ENCODE measurements at places on chromosomes 2 and 18.

GRCh38 chr18:31040686-31041270, 1.8 kb downstream of the DSC3 start:
- DNase-seq, result no peak

GRCh38 chr2:237715459-237715947, 83.1 kb upstream of the RBM44 start:
- no peak for DNase-seq

DNA sequence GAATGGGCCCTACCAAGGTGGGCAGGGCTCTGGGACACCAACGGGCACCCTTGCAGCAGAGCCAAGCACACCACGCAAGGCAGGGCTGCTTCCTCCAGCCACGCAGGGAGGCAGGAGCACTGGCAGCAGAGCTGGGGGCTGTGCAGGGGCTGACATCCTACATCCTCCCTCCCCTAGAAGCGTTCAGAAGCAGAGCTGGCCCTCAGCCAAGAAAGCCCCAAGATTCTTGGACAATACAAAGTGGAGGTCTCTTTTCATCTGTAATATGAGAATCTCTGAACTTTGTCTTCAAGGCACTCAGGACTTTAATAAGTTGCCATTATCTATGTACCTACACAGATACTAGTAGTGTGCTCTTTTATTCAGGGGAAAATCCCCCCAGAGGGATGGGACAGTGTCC, 128.1 kb upstream of the AGAP1 start:
- no peak for DNase-seq

- no peak for DNase-seq
Observed at GRCh38 chr2:154280543-154280942, 408.8 kb downstream of the GALNT13 start.

DNA sequence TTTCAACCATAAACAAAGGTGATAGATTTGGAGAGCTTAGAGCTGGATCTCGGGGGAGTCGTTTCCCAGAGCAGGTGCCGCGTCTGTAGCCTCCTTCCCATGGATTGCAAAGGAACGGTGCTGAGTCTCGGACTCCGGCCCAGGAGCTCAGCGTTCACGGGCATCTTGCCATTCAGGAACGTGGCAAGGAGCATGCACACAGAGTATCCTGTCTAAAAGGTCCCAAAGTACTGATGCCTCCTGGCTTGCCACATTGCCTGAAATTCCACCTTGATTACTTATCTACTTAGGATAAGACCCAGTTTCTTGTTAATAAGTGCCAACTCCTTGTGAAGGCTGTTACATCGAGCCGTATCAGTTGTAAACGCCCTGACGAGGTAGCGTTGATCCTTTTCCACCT, 197.8 kb upstream of the MYT1L start:
- no peak for DNase-seq

DNA sequence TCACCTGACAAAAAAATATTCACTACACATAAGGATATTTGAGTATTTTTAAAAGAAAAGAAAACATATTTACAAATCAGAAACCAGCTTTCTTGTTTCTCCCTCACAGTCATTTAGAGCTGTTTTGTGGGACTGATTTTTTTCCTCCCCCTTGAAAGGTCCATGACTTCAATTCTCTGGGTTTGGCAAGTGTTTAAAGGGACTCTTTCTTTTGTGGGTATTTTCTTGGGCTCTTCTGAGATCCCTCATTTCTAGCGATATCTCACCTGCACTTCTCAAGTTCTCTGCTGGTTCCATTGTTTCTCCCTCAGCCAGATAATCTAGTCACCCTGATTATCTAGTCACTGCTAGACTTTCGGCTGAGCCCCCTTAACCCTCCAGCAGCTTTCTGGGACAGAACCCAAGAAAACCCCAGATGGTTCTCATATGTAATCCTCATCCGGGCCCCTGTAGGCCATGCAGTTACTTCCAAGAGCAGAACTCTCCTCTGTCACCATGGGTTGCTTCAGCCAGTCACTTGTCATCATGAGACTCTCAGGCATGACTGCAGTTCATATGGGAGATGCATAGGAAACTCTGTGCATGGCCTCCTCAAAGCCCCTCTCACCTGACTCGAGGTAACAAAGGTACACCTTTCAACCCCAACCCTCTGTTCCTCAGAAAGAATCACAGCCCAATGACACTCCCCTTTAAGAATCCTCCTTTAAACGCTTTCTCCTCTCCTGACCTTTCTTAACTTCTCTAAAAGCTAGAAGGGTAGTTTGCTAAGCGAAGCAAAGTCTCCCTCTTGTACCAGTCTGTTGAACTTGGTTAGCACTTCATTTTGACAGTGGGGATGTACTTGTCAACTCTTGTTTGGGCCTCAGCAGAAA, 36.7 kb upstream of the ITGA4 start:
- no peak for DNase-seq

GRCh38 chr2:66305718-66306117, 129.2 kb upstream of the MEIS1 start:
- DNase-seq, result peak; percentile 94

GRCh38 chr18:46343931-46344372, 239.8 kb downstream of the HAUS1 start:
- peak; percentile 53 for DNase-seq

- no peak for DNase-seq
Observed at GRCh38 chr2:187079901-187080300, 230.9 kb upstream of the ZSWIM2 start.

- DNase-seq, result no peak
Observed at GRCh38 chr18:60019463-60019840, 119.7 kb downstream of the PMAIP1 start.

GRCh38 chr2:48080534-48081316, 174.4 kb upstream of the FBXO11 start:
- no peak for DNase-seq

- DNase-seq, result no peak
Observed at GRCh38 chr2:168514692-168515091, 58.6 kb downstream of the CERS6 start.
